ENCODE measurements at places on chromosomes 1 and 21.

DNA sequence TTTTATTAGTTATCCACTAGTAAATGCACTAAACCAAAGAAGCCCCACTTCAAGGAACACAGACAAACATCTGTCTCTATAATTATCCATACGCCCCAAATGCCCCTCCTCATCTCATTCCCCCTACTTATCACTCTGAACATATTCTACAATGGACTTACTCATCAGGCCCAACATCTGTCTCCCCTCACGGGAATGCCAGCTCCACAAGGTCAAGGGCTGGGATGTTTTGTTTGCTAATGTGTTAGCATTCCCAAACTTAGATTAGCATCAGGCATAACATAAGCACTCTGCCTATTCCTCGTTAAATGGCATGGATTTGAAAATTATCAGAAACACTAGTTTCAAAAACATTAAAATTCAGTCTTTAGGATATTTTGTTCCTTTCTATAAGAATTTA lies 279.5 kb downstream of the DSCAM start:
- DNase-seq: peak; percentile 77

DNA sequence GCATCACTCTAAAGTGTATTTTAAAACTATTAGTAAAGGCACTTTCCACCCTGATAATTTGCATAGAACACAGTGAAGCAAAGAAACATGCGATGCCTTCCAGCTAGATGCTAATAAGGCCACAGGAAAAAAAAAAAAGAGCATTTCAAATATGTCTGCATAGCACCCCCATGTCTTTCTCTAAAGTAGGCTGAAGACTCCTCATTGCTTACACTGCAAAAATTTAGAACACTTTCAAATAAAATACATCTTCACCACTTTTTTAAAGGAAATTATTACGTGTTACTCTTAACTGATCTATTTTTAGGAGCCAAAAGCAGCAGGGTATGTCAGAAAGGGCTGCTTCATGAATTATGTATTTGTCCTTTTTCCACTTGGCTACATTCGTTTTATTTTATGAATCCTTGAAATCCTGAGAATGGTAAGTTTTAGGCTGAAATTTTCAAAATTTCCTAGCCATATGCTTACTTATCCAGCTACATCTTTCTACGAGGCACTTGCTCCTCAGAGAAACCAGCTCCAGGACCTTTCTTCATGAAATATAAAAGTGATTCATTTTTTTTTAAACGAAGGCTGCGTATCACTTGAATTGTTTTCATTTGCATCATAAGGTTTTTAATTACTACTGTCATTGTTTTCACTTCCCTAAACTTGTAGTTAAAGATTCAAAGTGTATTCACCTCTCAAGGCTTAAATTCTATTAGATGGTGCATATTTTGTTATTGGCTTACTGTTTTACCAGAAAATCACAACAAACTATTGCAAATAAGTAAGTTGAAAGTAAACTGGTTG lies 513.0 kb downstream of the PTPRC start:
- no peak for DNase-seq

- no peak for DNase-seq
Observed at GRCh38 chr1:96206451-96206850, 515.1 kb upstream of the PTBP2 start.

DNA sequence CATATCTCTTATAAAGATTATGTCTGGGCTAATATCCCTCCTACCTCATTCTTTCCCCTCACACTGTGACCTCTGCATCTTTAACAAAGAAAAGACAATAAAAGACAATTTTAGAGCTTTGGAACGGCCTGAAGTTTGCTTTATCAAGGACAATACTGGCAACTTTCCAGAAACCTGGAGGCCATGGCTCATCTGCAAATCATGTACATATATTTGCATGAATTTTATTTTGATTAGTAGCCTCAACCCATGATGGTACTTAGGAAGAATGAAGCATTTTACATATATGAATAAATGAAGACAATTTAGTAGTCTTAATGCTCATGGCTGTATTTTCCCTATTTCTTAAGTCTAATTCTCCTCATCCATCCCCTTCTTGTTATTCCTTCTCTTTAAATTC lies 612.2 kb upstream of the CXADR start:
- DNase-seq: no peak

- DNase-seq: peak; percentile 75
Observed at GRCh38 chr1:160085686-160086455, 4.5 kb downstream of the KCNJ9 start.

DNA sequence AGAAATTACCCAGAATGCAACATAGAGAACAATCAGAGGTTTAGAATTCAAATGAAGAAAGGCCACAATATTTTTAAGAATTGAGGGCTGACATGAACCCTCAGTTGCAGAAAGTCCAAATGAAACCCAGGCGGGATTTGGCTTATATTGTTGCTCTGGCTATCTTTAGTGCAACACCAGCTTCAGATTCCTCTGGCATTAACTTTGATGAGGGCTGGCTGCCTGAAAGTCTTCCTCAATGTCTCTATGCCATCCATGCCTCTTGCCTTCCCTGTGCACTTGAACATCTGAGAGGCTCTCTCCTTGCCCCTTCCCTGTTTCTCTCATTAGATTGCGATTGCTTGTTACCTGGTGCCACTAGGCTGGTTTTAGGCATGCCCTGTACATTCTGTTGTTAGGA lies 31.2 kb upstream of the DPT start:
- no peak for DNase-seq

DNA sequence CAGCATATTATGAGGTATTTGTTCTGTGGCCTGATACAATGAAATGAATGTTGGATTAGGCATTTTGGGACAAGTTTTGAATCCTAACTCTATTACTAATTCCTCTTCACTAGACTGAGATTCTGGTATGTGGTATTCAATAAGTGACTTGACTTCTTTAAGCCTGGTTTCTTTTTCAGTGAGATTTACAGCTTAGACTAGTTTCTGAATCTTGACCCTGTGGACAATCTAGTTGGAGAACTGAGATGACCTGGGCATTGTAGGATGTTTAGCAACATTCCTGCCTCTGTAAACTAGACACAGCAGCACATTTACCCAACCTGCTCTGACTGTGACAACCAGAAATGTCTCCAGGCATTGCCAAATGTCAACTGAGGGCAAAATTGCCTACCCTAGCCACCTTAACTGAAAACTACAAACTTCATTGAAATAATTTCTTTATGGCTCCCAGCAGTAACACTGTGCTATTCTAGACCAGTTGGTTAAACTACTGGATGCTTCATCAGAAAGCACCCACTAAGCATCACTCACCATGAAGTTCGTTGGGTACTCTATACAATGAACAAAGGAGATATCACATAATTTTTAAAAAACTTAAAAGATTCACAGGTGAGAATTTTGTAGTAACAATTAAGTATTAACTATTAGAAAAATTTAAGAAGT lies 16.8 kb downstream of the PTPRC start:
- DNase-seq: no peak

DNA sequence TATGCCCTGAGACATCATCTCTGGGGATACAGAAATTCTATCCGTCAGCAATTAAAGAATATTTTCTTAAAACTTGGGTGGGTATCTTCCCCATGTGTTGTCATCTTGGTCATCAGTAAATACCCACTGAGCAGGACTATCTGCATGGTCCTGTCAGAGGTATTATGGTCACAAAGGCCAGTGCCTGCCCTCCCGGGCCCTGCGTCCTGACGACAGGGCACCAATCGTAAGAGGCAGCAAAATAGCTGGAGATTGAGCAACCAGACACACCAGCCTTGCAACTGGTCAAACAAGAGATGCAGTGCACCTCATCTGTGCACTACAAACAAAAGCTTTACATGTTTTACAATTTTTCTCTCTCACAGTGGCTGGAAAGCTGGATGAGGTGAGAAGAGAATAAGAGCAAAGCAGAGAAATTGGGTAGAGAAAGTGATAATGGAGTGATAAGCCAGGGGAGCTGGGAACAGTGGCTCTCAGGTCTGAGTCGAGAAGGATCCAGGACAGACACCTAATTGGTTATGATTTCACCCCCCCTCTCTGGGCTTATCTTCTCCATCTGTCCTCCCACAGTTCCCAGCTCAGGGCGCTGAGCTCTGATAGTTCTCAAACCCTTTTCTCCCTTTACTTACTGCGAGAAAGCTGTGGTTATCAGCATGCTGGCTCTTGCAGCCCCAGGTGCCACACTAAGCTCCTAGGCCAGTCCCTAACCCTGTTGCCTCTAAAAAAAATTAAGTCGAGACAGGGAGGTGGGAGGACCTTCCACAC lies 8.8 kb upstream of the SRP9 start:
- peak; percentile 81 for DNase-seq

DNA sequence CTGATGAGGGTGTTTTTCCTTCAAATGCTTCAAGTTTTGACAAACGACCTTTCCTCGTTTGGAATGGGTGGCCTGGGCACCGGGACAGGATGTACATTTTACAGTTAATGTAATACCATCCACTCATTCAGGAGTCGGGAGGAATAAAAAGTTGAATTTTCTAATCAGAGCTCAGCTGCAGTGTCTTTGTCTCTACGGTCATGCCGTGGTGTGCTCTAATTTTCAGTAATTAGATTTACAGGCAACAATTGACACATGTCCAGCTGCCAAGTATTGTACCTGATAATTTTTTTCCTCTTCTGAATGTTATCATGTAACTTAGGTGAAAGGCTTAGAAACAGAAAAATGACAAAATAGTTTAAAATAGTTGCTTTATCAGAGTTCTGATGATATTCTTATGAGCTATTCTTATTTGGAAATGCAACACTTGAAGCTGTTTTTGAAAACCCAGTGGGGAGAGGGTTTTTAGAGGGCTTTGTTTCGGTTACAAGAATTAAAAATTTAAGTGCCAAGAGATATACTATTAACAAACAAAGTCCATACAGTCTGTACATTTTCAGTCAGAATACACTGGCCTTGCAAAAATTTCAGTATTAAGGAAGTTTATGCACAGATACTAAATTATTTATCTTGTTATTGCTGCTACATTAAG lies 1.0 kb downstream of the CDKN2C start:
- DNase-seq: peak; percentile 47

GRCh38 chr1:234230414-234230862 lies 142.8 kb upstream of the COA6 start:
- no peak for DNase-seq

DNA sequence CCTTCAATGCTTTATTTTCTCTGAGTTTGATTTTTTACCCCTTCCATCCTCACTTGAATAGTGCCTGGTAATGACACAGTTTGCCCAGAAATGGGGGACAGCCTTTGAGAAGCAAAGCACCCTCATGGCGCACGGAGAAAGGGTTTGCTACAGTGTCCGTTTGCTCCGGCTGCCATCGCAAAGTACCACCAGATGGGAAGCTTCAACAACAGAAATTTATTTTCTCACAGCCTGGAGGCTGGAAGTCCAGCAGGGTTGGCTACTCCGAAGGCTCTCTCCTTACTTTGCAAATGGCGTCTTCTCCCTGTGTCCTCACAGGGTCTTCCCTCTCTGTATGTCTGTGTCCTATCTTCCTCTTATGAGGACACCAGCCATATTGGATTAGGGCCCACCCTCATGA lies 327.7 kb upstream of the KAZN start:
- no peak for DNase-seq

GRCh38 chr1:168230709-168231108 lies 4.9 kb downstream of the SFT2D2 start:
- DNase-seq: no peak

GRCh38 chr1:56920591-56921001 lies 45.2 kb downstream of the C8B start:
- no peak for DNase-seq

DNA sequence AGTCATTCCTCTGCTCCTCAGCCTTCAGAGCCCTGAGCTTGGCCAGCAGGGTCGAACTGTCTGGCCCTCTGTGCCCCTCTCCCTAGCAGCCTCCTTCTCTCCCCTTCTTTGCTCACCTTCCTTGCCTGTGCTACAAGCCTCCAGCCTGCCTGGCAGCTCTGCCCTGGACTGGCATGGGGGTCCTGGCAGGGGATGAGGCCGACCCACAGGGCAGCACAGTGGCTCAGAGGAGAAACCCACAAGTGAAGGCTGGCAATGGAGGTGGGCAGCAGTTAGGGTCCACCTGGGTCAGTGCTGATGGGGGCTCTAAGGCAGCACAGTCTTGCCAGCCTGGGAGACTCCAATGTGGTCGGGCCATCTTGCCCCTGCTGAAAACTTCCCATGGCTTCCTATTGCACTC lies 274.2 kb downstream of the GRIK3 start:
- DNase-seq: no peak

- DNase-seq: no peak
Observed at GRCh38 chr1:162687870-162688269, 55.6 kb downstream of the DDR2 start.

GRCh38 chr1:55679971-55680370 lies 464.8 kb upstream of the USP24 start:
- no peak for DNase-seq

GRCh38 chr1:9413071-9413876 lies 120.6 kb downstream of the SPSB1 start:
- peak; percentile 62 for DNase-seq

DNA sequence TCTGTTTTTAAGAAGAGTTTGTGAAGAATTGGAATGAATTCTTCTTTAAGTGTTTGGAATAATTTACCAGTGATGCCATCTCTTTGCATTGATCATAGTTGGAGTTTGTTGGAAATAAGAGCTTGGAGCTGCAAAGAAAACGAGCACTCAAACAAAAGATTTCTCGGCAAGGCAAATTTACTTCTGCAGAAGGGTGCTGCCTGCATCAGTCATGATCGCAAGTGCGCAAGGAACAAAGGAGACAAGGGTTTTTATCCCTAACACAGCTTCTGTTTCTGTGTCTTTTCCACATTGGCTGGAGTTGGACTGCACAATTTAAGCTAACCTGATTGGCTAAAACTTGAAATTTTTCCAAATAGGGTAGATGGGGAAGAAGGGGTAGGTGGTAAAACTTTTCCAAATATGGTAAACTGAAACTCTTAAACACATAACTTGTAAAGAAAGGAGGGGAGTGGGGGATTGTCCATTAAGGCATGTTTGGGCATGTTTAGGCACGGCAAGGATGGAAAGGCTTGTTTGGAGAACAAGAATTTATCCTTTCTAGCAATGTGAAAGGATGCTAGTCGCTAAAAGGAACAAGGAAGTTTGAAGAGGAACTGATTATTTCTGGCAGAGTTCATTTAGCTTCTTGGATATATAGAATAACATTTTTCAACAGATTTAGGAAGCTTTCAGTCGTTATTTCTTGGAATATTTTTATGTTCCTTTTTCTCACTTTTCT lies 3.5 kb upstream of the AADACL4 start:
- DNase-seq: no peak

- DNase-seq: no peak
Observed at GRCh38 chr21:41923631-41924367, 30.0 kb downstream of the C2CD2 start.

DNA sequence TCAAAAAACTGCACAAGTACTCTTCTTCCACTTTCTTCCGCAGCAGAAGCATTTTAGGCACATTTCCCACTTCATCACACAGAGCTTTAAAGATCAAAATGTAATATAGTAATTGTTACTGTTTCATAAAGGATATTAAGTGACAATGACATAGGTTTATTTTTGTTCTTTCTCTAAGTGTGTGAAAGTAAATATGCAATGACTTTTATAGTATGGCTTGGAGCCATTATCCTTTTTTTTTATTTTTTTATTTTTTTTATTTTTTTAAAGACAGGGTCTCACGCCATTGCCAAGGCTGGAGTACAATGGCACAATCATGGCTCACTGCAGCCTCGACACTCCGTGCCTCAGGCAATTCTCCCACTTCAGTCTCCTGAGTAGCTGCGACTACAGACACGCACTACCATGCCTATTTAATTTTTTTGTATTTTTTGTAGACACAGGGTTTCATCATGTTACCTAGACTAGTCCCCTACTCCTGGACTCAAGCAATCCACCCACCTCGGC lies 7.0 kb downstream of the TRIM33 start:
- DNase-seq: no peak

All from NCI-H524 (cell line).